ENCODE measurements at places on chromosomes 5 and 9. TPM values are rescaled to one million over a fixed set of nuclear protein-coding genes. Genes with fewer than 3 reads are reported as not detected.

The DPM2 gene
- total RNA-seq: 11.2 TPM

The PTPN3 gene
- total RNA-seq: under 0.01 TPM

The ADAMTS6 gene
- 95.9 TPM for total RNA-seq

The DNAI1 gene
- total RNA-seq: under 0.01 TPM

The RAI14 gene
- 291 TPM for total RNA-seq

The CCDC183 gene
- 0.32 TPM for total RNA-seq

The CTXN3 gene
- not detected for total RNA-seq

The LOX gene
- total RNA-seq: 91.1 TPM

The LMX1B gene
- total RNA-seq: not detected

The NOXA1 gene
- total RNA-seq: not detected

The CTNND2 gene
- total RNA-seq: not detected

The IRX2 gene
- 3.0 TPM for total RNA-seq

The WNK2 gene
- not detected for total RNA-seq

The FAM163B gene
- total RNA-seq: not detected

The RFESD gene
- 1.6 TPM for total RNA-seq

The PNPLA7 gene
- total RNA-seq: 0.64 TPM

The MEIKIN gene
- total RNA-seq: not detected

The CA9 gene
- under 0.01 TPM for total RNA-seq

The DNAH5 gene
- 0.97 TPM for total RNA-seq

The NDOR1 gene
- total RNA-seq: 7.8 TPM

The SLC36A2 gene
- not detected for total RNA-seq

The NEUROG1 gene
- total RNA-seq: not detected

The RELL2 gene
- total RNA-seq: 4.7 TPM

The DNAJB5 gene
- 16.1 TPM for total RNA-seq

The PPP1R2B gene
- under 0.01 TPM for total RNA-seq

The IPO11 gene
- total RNA-seq: 34.5 TPM

The FOXD4L5 gene
- under 0.01 TPM for total RNA-seq

The RASGEF1C gene
- not detected for total RNA-seq

The CDH9 gene
- total RNA-seq: not detected

The CNOT6 gene
- total RNA-seq: 16.4 TPM

The QRFP gene
- total RNA-seq: not detected

The BAAT gene
- total RNA-seq: under 0.01 TPM

All from fibroblast of villous mesenchyme (primary cell).